SK-N-MC (cell line): ENCODE measurements at places on chromosomes 16 and 17.

DNA sequence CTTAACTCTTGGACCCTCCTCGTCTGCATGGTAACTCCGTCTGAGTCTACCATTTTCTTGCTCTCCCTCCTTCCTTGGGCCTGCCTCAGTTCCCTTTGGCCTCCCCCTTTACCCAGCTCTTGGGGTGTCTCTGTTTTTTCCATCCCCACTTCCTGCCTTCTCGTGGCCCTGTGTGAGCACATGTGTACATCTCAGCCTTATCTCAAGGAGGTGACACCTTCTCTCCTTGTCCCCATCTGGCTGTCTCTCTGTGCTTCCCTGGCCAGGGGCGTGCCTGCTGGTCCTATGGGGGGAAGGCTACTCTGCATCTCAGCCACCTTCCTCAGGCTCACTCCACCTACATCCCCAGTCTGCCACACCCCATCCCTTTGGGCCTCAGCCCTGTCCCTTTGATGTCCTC lies 6.6 kb downstream of the CTF1 start:
- no peak for DNase-seq

DNA sequence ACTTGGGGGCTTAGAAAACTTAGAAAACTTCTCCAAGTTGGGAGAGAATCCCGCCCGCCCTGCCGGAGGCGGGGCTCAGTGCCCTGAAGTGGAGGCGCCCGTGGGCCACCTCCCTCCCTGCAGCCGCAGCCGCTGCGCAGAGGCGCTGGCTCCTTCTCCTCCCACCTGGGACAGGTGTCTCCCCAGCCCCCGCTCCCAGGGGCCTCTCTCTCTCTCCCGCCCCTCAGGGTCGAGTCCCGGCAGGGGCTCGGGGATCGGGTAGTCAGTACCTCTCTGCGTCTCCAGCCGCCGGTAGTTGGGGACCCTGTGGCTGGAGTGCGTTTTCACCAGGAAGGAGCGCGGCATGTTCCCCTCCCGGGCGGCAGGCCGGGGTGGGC lies 257 bp downstream of the SNAI3 start:
- no peak for DNase-seq

- DNase-seq = no peak
Observed at GRCh38 chr17:74610108-74610507, 13.4 kb downstream of the CD300E start.

GRCh38 chr16:79372503-79373184 lies 227.9 kb downstream of the MAF start:
- DNase-seq = no peak

DNA sequence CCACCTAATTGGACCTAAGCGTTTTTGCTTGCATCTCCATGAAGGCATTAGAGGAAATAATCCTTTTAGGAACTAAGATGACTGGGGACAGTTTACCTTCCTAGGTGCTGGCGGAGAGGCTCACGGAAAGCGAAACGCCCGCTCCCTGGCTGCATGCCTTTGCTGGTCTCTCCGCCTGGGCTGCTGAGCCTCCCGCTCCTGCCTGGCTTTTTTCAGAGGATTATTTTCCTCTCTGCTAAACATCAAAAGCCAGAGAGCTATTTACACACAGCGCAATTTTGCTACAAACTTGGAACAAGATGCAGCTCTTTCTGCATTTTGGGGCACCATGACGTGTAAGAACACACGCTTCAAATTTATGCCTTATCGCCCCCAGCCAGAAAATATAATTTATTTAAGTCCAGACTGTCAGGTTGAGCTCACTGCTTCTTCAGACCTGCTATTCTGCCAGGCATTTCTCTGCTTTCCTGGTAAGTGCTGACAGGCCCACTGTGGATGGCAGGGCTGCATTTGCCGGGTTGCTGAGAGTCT lies 124.4 kb downstream of the SPACA3 start:
- DNase-seq = no peak

- no peak for DNase-seq
Observed at GRCh38 chr17:54891176-54891821, 9.4 kb upstream of the TOM1L1 start.

GRCh38 chr16:75063549-75064088 lies 53.0 kb downstream of the LDHD start:
- DNase-seq = no peak

GRCh38 chr16:66222756-66223155 lies 143.7 kb upstream of the CDH5 start:
- DNase-seq = no peak

DNA sequence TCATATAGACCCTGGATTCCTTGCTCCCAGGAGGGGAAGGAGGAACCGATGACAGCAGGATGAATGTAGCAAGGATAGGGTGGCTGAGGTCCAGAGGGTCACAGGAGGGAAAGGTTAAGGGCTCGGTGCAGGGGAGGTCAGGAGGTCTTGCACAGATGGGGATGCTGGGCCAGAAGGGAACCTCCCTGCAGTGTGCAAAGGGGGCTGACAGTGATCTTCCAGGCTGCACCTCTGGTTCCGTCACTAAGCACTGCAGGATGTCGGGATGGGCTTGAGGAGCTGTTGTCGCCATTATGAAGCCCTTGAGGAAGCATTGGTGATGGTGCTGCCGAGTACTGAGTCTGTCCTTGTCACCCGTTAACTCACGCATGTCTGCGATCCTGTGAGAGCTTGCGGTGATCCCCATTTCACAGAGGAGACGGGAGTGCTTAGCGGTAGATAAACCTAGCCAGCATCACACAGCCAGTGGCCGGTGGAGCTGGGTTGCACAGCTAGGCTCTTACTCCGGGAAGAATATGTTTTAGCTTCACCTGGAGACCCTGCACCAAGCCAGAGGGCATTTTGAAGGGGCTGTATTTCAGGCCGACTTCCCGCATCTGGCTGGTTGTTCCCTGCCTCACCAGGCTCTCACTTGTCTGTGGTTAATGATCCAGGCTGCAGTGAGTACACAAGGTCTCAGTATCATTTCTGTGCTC lies 120.4 kb downstream of the SNX29 start:
- no peak for DNase-seq

GRCh38 chr16:21642861-21643260 lies 9.5 kb downstream of the IGSF6 start:
- no peak for DNase-seq

- DNase-seq = no peak
Observed at GRCh38 chr17:48247603-48248002, 140.0 kb downstream of the SNX11 start.

GRCh38 chr17:48259694-48260291 lies 152.2 kb downstream of the SNX11 start:
- no peak for DNase-seq

GRCh38 chr16:19890901-19891300 lies 6.3 kb upstream of the GPRC5B start:
- no peak for DNase-seq

DNA sequence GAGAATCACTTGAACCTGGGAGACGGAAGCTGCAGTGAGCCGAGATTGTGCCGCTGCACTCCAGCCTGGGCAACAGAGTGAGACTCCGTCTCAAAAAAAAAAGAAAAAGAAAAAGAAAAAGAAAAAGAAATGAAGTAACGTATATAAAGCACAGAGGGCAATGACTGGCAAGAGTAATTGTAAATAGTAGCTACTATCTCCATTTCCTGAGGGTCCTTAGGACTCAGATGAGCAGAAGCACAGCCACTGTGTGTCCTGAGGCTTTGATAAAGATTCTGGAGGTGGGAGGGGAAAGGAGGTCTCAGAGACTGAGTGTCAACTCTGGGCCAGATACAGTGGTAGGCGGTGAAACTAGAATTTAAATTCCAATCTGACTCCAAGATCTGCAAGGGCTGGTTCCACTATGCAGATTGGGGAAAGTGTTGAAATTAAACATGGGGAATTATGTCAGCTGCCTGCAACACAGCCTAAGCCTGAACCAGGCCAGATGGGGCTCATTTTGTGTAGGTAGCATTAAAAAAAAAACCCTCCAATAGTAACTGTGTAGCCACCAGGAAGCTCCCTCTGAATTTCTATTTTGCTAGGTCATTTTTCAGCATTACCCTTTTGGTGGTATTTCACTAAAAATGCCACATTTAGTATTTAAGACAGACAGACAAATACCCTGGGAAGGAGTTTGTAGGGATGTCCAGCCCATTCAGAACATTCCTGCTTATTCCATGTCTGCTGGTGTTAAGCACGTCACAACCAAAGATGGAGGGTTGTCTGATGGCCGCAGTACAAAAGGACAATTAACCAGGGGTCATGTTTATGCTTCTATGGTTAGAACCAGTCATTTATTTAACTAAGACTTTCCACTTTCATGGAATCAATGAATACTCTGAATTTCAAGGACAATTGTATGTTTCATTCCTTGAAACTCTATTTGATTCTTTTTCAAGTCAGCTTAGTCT lies 46.1 kb downstream of the TBX4 start:
- DNase-seq = no peak

DNA sequence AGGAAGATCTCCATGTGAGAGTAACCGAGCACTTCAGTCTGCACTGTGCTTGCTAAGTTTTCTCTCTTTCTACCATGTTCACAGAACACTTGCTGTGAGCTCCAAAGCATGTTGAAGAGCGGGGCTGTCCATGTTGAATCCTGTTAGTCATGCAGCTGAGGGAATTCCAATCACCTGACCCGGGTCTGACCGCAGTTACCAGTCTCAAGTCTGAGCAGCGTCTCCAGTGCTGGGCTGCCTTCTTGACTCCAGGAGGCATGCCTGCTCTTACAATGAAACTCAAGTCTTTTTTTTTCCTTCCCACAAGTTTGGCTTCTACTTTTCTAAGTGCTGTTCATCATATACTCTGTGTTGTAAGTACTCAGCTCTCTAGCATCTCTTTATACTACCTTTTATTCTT lies 44.3 kb downstream of the HOXB1 start:
- no peak for DNase-seq

DNA sequence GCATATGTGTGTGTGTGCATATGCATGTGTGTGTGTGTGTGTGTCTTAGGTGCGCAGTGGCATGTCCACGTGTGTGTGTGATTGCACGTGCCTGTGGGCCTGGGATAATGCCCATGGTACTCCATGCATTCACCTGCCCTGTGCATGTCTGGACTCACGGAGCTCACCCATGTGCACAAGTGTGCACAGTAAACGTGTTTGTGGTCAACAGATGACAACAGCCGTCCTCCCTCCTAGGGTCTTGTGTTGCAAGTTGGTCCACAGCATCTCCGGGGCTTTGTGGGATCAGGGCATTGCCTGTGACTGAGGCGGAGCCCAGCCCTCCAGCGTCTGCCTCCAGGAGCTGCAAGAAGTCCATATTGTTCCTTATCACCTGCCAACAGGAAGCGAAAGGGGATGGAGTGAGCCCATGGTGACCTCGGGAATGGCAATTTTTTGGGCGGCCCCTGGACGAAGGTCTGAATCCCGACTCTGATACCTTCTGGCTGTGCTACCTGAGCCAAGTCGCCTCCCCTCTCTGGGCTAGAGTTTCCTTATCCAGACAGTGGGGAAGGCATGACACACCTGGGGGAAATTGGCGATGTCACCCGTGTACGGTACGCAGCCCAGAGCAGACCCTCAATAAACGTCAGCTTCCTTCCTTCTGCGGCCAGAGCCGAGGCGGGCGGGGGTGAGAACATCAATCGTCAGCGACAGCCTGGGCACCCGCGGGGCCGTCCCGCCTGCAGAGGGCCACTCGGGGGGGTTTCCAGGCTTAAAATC lies 47.6 kb downstream of the IL21R start:
- DNase-seq = no peak

- no peak for DNase-seq
Observed at GRCh38 chr17:74633326-74633725, 9.8 kb upstream of the CD300E start.

GRCh38 chr17:79794659-79795511 lies 2.0 kb downstream of the CBX8 start:
- no peak for DNase-seq

DNA sequence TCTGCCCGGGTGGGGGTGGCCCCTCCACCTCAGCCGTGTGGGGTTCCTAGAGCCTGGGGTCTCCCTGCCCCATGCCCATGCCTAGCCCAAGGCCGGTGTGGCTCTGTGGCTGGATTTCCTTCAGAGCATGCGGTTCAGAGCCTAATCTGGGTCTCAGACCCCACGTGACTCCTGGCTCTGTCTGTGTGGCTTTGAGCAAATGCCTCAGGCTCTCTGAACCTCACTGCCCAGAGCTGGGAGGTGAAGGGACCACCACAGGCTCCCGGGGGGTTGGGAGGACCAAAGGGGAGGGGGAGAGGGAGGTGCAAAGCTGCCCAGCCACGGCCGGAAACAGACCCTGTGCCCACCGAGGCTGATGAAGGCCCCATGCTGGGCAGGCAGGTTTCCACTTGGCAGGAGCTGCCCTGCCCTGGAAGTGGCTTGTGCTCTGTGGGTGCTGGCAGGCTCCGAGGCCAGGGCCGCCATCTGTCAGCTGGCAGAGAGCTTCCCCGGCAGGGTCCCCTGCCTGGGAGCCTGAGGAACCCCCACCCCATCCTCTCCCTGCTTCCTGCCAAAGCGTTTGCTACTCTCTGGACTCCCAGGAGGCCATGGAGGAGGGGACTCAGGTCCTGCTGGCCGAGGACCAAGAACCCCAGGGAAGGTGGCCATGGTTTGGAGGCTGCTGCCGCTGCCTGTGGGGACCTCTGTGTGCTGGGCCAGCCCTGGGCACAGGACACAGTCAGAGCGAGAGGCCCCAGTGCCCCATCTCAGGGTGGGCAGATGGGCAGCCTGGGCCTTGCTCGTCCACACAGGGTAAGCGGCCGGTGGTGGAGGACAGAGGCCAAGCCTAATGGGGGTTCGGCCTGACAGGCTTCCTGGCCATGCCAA lies 4.0 kb downstream of the CDH15 start:
- no peak for DNase-seq

DNA sequence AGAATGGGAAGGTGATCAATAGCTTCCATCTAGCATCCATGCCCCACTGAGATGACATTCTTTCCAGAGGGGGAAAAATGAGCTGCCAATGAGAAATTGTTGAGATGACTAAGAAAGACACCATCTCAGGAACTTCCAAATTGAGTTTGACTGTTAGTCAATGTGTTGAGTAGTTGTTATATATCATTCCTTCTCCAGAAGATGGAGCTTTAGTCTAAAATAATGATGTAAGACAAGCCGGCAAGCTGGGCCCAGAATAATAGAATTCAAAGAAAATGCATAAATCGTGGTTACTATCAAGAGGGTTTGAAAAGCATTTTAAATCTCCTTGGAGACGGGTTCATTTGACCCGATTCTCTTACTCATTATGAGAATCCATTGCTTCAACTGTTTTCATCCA lies 71.0 kb upstream of the ATF7IP2 start:
- DNase-seq = no peak

GRCh38 chr17:18027280-18027679 lies 11.7 kb downstream of the ATPAF2 start:
- no peak for DNase-seq

DNA sequence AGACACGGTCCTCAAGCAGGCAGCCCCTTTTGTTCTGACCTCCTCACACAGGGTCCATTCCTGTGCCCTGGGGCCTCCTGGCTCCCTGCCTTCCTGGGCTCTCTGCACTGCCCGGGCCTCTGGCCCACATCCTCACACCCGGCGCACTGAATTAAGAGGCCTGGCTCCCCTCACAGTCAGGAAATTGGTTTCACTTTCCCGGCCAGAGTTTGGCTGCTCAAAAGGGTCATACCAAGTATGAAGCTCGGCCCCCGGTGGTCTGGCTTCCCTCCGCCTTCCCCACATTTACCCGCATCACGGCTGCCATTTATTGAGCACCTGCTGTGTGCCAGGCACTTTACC lies 220.0 kb downstream of the NTN1 start:
- DNase-seq = no peak

GRCh38 chr16:2497116-2497630 lies 16.6 kb upstream of the ATP6V0C start:
- no peak for DNase-seq

- no peak for DNase-seq
Observed at GRCh38 chr16:84003038-84003437, 35.0 kb downstream of the NECAB2 start.

- no peak for DNase-seq
Observed at GRCh38 chr17:79686476-79686875, 44.3 kb upstream of the ENPP7 start.
